ENCODE measurements at places on chromosomes 3 and 15.

DNA sequence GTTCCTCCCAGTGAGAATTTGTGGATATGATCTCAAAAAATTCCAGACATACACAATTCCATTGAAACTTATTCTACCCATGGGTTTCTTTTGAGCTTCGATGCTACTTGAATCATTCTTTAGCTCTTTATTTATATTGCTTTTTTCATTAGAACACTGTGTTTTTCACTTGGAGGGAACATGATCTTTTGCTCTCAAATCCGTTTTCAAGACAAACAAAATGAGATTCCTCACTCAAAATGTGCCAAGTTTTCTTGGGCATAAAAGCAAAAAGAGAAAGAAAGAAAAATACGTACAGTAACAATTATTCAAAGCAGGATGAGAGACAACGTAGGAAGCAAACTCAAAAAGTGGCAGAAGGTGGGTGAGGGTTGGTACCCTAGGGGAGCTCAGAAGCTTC lies 118.8 kb upstream of the PDZRN3 start:
- DNase-seq = no peak

DNA sequence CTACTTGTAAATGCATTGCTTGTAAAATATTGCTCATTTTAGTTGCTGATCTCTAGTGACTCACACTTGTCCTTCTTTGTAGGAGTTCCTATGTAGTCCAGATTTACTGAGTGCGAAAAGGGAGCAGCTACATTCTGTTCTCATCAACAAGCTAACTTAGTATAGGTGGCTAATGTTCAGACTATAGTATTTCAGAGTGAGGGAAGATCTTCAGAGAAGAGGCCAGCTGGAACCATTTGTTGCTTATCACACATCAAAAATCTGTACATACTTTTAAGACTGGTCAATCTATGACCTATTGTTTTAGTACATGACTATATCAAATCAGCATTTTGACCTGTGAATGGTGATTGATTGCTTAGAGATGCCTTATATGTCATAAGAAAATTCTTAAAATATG lies 71.3 kb upstream of the THSD4 start:
- DNase-seq = no peak

DNA sequence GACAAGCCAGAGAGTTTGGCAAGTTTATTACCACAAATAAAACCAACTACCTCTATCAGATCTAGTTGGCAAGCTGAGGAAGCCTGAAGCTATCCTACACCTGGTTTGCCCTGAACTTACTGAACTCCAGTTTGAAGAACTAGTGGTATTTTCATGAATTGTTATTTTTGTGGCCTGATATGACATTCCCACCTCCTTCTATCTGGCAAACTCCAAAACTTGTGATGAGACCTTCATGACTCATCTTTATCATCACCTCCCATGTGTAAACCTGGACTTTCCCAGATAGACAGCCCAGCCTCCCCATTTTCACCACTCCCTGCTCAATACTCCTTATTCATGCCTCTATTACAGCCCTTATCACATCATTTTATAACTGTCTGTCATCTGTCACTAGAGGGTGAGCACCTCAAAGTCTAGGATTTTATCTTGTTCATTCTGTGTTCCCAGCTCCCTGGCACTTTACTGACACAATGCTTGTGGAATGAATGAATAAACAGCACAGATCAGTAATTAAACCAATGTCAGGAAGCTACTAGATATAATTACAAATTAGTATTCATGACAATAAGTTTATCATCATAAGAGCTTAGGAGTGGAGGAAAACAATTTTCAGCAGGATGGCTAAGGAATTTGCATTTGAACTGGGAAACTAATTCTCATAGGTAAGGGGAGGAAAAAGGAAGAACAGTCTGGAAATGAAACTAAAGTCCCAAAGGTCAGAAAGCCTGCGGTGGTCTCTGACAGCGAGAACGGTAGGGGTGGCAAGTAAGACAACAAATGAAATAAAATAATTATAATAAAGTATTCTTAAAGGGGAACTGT lies 13.2 kb upstream of the TRANK1 start:
- DNase-seq = no peak

- DNase-seq = no peak
These were observed 123.7 kb upstream of the ATP2B2 start for GRCh38 chr3:10628891-10629670.

DNA sequence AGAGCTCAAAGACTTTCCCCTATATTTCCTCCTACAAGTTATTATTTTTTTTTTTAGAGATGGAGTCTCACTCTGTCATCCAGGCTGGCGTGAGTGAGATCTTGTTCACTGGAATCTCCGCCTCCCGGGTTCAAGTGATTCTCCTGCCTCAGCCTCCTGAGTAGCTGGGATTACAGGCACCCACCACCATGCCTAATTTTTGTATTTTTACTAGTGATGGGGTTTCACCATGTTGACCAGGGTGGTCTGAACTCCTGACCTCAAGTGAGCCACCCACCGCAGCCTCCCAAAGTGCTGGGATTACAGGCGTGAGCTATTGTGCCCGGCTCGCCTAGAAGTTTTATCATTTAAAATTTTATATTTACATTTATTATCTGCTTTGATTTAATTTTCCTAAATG lies 5.9 kb downstream of the AKAP13 start:
- no peak for DNase-seq

- peak; percentile 24 for DNase-seq
These were observed 293.9 kb upstream of the PROK2 start for GRCh38 chr3:72078676-72079368.

GRCh38 chr15:77840991-77841775 lies 208.5 kb upstream of the LINGO1 start:
- no peak for DNase-seq
